Bronchial epithelial cell (primary cell): ENCODE measurements at places on chromosomes 7 and 10.

DNA sequence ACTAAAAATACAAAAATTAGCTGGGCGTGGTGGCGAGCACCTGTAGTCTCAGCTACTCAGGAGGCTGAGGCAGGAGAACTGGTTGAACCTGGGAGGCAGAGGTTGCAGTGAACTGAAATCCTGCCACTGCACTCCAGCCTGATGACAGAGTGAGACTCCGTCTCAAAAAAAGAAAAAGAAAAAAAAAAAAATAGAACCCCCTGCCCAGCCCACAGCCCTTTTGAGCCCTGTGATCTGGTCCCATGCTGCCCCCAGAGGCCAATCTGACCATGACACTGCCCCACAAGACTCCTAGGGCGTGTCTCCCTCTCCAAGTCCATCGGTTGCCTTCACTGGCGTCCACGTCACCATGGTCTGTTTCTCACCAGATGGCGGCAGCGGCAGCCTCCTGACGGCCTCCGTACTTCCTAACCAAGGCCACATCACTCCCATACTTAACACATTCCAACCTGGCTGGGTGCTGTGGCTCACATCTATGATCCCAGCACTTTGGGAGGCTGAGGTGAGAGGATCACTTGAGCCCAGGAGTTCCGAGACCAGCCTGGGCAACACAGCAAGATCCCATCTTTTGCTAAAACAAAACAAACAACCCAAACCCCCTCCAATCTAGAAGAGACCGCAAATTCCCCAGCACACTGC is 18.0 kb downstream of the STX1A start:
- peak; percentile 27 for DNase-seq

- DNase-seq, result no peak
Measured at GRCh38 chr7:116828281-116828680, 34.1 kb upstream of the CAPZA2 start.

DNA sequence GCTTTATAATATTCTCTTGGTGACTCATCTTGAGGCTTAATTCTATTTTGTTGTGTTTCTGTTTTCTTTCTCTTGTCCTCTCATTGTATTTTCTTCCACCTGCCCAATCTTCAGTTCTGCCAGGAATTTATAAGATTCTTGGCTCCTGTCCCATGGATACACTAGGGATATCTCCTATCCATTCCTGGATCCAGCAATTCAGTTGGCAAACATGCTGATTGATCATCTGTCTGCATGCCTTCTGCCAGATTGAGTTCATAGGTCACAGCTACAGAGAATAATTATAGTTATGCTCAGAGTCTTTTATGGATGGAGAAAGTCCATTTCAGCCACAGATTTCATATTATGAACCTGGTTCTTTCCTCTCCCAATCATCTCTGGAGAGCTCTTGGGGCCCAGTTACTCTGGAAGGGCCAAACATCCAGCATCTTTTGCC is 140.4 kb upstream of the MAGI2 start:
- DNase-seq, result no peak

GRCh38 chr7:30135301-30136116 is 723 bp downstream of the MTURN start:
- DNase-seq, result peak; percentile 49

GRCh38 chr10:63427013-63427412 is 38.8 kb downstream of the JMJD1C start:
- no peak for DNase-seq

DNA sequence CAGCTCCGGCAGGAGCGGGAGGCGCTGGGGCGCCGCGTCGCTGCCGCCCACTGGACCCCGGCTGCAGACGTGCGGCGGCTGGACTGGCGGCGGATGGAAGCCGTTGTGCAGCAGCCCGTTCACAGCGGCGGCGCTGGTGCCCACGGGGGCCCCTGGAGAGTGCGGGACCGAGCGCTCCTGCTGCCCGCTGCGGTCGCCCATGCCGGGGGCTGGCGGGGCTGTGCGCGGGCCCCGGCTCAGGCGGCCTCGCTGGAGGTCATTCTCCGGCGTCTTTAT is 413 bp downstream of the PANK1 start:
- no peak for DNase-seq

- no peak for DNase-seq
Measured at GRCh38 chr10:124058346-124059003, 34.9 kb downstream of the CHST15 start.

GRCh38 chr10:43214071-43214955 is 52.6 kb downstream of the RASGEF1A start:
- peak; percentile 19 for DNase-seq

- peak; percentile 7 for DNase-seq
Measured at GRCh38 chr7:86733783-86734182, 90.1 kb downstream of the GRM3 start.

DNA sequence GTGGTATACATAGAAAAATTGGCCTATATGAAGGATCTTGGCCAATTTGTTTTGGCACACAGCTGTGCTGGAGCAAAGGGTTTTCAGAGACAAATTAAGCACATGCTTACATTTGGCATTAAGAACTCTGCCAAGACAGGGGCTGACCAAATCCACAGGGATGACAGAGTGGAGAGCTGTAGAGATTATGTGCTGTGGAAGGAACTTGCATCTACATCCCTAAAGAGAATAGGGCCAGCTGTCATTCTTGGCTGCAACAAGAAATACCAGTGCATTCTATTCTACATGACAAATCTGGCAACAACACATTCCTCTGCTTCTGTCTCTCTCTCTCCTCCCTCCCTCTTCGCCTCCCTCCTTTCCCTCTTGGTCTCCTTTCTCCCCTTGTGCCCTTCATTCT is 75.6 kb downstream of the POM121L12 start:
- DNase-seq, result no peak

DNA sequence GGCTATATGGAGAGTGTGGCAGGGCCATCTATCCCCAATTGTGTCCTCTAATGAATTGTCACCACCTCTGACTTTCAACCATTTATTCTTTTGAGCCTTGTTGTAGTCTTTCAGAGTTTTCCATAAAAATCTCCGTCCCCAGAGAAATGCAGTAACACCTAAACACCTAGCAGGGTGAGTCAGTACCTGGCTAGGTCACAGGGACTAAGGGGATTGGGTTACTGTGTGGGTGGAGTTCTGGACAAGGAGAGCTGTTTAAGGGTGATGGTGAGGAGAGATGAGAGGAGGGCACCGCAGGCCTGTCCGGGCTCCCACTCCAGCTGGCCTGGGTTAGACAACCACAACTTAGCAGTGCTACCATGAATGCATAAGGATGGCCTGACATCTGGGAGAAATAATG is 186.2 kb upstream of the LYZL1 start:
- peak; percentile 72 for DNase-seq

- DNase-seq, result no peak
Measured at GRCh38 chr10:50572017-50572491, 51.7 kb downstream of the SGMS1 start.

GRCh38 chr10:131946321-131946751 is 35.4 kb downstream of the BNIP3 start:
- peak; percentile 83 for DNase-seq

DNA sequence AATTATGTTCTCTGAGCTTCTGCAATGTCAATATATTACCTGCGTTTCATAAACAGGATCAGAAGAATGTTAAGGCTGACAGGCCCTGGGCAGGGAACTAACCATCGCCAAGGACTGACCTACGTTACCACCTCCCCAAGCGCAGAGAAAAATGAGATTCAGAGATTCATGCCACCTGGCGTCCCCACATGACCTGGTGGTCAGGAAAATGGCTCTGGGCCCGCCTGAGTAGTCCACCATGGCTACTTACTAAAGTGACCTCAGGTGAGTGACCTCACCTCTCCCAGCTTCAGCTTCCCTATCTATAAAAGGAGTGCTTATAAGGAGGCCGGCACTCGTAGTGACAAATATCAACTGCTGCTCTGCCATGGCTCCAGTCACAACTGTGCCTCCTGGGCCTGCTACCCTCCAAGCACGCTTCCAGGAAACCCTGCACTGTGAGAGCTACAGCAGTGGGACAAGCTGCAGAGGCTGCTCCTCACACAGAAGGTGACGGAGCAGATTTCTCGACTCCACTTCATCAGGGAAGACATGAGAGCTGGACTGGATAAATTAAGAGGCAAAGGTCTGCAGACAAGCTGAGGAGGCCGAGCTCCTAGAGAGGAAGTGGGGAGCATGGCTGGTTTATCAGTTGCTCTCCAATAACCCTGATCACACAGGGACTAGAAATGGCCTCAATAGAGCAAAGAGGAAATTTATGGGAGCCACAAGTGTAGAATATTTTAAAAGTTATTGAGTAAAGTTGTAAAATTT is 103.0 kb downstream of the RNF216 start:
- no peak for DNase-seq

DNA sequence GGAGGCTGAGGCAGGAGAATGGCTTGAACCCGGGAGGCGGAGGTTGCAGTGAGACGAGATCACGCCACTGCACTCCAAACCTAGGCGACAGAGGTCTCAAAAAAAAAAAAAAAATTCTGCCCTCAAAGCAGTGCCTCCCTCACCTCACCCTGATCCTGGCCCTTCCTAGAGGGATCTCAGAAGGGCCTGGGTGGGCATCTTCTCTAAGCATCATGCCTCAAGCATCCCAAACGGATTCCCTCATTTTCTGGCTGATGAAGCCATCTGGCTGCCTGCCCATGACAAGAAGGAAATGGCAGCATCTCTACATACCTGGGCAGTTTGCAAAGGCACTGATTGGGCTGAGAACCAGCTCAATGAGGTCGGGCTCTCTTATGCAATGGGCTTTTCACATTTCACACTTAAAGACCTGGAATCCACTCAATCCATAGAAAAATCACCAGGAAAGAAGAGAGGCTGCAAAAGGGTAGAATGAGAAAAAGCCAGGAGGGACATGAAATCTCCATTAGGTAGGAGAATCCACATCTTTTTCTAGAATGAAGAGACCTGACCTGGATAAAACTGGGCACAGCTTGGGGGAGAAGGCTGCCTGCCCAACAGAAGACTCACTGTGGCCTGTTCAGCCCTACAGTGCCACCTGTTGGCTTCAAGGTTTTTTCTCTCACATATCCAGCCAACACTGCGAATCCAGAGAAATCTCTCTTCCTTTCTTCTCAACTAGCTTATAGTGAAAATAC is 48.1 kb downstream of the PDLIM1 start:
- DNase-seq, result peak; percentile 44

- DNase-seq, result no peak
Measured at GRCh38 chr10:78972160-78972946, 96.4 kb upstream of the ZMIZ1 start.

GRCh38 chr10:92208736-92209135 is 82.1 kb downstream of the CPEB3 start:
- peak; percentile 54 for DNase-seq

DNA sequence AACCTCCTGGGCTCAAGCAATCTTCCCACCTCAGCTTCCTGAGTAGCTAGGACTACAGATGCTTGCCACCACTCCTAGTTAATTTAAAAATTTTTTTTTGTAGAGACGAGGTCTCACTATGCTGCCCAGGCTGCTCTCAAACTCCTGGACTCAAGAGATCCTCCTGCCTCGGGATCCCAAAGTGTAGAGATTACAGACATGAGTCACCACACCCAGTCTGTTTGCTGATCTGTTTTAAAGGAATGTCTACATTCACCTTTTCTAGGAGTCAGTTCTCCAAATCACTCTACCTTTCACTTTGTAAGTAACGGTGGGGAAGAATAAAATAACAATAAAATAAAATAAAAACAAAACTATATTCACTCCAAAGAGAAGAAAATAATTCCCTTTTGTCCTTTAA is 86.6 kb upstream of the AGBL3 start:
- peak; percentile 87 for DNase-seq

GRCh38 chr7:518630-519483 is 789 bp downstream of the PDGFA start:
- DNase-seq, result peak; percentile 54

GRCh38 chr10:59060852-59061251 is 115.6 kb upstream of the PHYHIPL start:
- no peak for DNase-seq

DNA sequence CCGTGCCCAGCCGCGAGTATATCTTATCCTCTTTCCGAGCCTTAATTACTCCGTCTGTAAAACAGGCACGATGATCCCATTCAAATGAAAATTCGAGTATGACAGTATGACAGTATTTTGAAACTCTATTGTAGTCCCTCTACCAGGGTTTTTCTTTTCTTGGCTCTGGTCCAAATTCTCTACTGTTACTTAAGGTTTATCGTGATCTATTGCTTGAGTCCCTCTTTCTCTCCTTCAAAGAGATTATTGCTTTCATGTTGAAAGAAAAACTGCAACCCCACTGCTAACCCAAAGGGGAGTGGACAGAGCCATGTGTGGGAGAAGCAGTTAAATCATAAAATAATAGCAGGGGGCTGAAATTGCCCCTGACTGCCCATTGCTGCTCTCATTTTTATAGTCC is 1156.6 kb upstream of the AUTS2 start:
- DNase-seq, result no peak

- no peak for DNase-seq
Measured at GRCh38 chr7:63112764-63113712, 885.6 kb upstream of the ZNF722 start.

DNA sequence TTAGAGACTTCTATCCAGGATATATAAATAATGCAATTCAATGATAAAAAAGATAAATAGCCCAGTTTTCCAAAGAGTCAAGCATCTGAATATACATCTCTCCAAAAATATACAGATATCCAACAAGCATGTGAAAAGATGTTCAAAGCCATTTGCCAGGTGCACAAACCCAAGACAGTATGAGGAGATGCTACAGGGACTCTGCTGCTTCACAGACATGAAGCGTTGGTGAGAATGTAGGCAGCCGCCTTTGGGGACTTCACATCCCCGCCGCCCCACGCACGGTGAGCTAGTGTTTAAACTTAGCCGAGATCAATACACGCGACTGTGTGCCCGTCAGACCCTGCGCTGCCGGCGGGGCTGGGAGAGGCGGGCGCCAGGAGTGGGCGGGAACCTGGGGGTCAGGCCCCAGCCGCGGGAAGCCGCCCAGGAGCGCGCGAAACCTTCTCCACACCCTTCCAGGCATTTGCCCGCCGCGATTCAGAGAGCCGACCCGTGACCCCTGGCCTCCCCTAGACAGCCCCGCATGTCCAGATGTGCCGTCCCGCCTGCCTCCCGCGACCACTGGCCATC is 927 bp upstream of the ALOX5 start:
- no peak for DNase-seq

DNA sequence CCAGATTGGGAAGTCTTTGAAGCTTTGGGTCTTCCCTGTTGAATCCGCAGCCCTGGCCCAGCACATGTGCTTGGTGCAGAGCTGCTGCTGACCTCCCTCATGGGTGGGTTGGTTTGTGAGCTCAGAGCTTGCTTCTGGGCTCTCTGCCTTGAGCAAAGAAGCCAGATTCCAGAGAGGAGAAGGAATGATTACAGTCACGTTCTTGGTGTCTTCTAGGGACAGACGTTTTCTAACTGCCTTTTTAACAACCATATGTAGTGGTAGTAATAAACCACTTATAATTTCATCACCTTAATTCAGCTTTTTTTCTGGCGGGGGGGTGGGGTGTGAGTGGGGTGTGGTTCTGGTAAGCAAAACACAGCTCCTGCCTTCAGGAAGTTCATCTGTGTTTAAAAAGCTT is 39.5 kb downstream of the LRMDA start:
- no peak for DNase-seq

DNA sequence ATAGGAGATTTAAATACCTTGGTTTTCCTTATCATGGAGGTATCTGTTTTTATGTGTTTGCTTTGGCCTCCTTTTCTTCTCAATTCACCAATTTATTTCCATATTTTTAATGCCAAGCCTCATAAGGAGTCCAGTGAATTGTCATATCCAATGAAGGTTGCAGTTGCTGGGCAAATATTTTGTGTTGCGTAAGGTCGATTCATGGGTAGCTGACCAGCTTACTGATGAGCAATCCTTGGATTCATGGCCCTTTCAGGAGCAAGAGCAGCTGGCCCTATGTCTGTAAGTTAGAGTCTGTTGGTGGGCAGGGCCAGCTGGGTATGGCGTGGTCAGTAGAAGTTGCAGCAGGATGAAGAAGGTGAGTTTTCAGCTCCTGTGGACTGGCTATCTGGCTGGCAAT is 182.9 kb downstream of the PFKFB3 start:
- peak; percentile 64 for DNase-seq

GRCh38 chr10:48602401-48603135 is 2.3 kb downstream of the ARHGAP22 start:
- no peak for DNase-seq
